Activated CD8-positive, alpha-beta memory T cell treated with anti-CD3 and anti-CD28 coated beads, Interleukin-2, amount 10 ng/mL, durations not matched to agents 7 days and 5 days (primary cell): ENCODE measurements at places on chromosomes 16 and 17. TPM values are rescaled to one million over a fixed set of nuclear protein-coding genes. Genes with fewer than 3 reads are reported as not detected.

CXCL16 gene
- total RNA-seq: 0.70 TPM

SYNGR2 gene
- total RNA-seq: 41.2 TPM

CSH2 gene
- total RNA-seq: not detected

WIPF2 gene
- total RNA-seq: 26.1 TPM

CCL3 gene
- 77.2 TPM for total RNA-seq

SMIM5 gene
- total RNA-seq: 0.15 TPM

EXOC3L1 gene
- total RNA-seq: not detected

MYL4 gene
- 0.82 TPM for total RNA-seq

HOXB2 gene
- 17.2 TPM for total RNA-seq

RRAD gene
- total RNA-seq: 2.5 TPM

PRCD gene
- total RNA-seq: not detected

HSD11B2 gene
- total RNA-seq: not detected
